Tongue (tissue), 3 donors: ENCODE measurements at places on chromosomes 4 and X. TPM values are rescaled to one million over a fixed set of nuclear protein-coding genes. Genes with fewer than 3 reads are reported as not detected.

GRCh38 chr4:169765835-169766234, 8.1 kb upstream of the HPF1 start:
- no peak for DNase-seq

DNA sequence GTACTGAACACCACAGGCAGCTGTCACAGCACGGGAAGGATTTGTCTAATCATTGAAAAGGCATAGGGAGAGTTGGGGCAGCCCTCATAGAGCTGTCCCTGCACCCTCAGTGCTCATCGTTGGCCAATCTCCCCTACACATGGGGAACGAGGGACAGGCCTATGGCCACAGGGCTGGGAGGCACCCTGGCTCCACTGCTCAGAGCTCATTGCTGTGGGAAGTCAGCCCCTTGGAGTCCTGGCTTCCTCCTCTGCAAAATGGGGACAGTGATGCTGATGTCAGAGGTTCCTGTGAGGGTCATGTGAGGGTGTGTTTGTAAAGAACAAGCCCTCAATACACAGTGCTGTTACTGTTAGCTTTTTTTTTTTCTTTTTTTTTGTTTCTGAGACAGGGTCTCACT, 19.3 kb upstream of the HTRA3 start:
- no peak for DNase-seq

DNA sequence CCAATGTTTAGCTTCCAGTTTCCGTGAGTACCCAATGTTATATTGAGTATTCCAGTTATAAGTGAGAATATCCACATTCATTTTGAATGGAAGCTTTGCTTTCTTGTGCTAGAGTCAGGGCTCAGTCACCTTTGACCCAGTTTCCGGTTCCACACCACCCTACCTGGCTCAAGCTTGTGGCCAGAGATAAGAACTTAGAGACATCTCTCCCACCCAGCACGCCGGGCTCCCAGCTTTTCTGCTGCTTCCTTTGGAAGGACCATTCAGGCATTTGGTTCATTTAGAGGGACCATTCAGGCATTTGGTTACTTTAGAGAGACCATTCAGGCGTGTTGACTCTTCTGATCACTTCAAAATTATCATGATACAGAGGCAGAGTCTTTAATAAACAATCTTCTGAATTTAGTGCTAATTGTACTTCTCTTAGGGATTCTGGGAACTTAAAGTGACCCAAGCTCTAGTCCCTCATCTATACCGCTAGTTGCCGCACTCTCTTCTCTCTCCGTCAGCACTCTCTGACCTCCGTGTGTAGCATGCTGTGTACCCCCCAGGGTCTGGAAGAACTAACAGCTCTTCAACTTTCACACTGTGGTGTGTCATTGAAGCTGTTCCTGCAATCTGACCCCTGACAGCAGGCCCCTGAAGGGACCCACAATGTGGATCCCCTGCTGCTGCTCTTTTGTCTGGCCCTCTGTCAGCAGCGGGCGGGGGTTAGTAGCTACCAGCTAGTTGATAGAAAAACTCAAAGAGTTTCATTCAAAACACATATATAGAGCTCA, 943.1 kb downstream of the ARAP2 start:
- no peak for DNase-seq

GRCh38 chr4:37948542-37948941, 11.7 kb upstream of the PTTG2 start:
- no peak for DNase-seq

Gene SHROOM4
- total RNA-seq: 10.2 TPM

GRCh38 chr4:56906489-56907393, 959 bp upstream of the REST start:
- DNase-seq: no peak

- peak; percentile 61 for DNase-seq
Measured at GRCh38 chrX:104922206-104922621, 298.3 kb downstream of the TEX13A start.

DNA sequence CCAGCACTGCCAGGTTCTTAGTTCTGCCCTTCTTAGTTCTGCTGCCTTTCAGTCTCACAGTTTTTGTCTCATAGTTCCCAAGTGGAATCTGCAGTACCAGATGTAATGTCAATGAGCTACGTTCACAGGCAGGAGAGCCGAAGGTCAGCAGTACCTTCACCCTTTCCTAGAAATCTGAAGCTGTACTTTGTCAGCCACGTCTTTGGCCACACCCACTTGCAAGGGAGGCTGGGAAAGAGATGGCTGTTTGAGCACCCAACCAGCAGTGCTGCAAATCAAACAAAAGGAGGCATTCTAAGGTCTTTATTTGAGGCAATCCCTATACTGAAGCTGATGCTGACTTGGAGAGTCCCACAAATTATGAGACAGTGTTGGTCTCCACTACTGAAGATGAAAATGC, 199.1 kb upstream of the NPY2R start:
- no peak for DNase-seq

GRCh38 chrX:115344885-115345614, 55.5 kb downstream of the LUZP4 start:
- peak; percentile 97 for DNase-seq

DNA sequence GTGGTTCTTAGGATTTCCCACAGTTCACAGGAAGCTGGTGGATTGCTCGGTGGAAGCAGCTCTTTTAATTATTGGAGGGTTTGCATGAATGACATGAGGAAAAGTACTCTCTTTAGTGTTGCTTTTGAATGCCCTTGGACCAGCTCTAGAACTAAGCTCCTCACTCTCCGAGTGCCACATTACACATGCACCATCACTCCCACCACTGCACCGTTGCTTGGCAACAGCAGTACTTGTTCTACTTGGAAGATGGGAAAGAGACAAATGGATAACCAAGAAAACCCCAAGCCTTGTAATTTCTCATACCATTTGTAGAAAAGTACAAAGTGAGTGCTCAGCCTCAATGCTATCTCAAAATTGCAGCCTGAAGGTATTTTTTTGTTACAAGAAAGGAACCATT, 620.2 kb upstream of the BOD1L1 start:
- no peak for DNase-seq

Gene HPGD
- total RNA-seq: 16.7 TPM

DNA sequence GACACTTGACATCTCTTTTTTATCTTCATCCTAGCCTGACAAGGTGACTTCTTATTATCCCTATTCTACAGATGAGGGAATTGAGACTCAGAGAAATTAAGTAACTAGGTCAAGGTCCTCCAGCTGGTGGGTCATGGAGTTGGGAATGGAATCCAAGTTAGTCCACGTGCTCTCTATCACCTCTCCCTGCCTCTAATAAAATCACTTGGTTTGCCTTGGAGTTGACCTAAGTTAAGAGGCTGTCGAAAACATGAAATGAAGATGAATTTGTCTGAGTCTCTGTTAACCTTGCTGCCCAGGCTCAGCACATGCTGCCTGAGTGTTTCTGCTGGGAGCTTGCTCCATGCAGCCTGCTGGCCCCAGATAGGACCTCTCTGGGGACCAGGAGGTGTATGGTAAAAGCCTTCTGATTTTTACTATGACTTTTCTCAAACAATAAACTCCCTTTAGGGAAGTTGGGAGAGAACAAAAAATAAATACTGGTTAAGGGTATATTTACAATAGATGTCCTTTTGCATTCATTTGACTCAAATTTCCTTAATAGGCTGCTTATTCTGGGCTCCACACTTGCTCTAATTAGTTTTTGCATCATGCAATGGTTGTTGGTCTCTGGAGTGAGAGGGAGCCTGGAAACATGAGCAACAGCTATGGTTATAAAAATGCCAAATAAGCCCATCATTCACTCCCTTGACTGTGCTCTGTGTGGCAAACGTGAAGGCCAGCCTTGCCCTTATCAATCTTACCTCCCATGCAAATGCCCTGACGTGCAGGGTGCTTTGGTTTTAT, 61.6 kb upstream of the DHX15 start:
- no peak for DNase-seq

Gene ABCB7
- total RNA-seq: 89.8 TPM

DNA sequence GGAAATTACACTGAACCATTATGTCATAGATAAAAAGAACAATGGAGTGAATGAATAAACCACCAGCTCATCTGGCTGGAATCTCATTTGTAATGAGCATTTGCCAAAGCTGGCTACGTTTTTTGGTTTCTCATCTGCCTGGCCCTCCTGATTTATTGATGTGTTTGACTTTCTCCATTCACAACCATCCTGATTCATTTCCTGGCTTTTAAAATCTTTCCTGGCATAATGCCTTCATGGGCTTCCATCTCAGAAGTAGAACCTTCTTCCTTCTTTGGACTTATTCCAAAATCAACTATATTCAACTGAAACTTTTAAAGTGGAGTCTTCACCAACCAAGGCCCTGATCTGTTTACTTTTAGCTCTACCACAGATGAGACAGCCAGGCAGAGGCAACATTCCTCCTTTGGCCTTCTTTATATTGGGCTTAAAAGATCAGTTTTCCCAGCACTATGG, 36.0 kb upstream of the ARSJ start:
- no peak for DNase-seq

- DNase-seq: peak; percentile 40
Measured at GRCh38 chrX:12955882-12956703, 18.8 kb upstream of the TMSB4X start.

Gene DOK7
- total RNA-seq: 30.9 TPM

Gene H2BW2
- not detected for total RNA-seq
